ENCODE measurements at places on chromosomes 7 and 10. TPM values are rescaled to one million over a fixed set of nuclear protein-coding genes. Genes with fewer than 3 reads are reported as not detected.

IQUB gene
- total RNA-seq, result 0.98 TPM

AKR1C4 gene
- not detected for total RNA-seq

NPFFR1 gene
- not detected for total RNA-seq

PON1 gene
- 1.1 TPM for total RNA-seq

SLC25A13 gene
- total RNA-seq, result 48.5 TPM

CYP26C1 gene
- 0.10 TPM for total RNA-seq

AOC1 gene
- total RNA-seq, result not detected

TAX1BP1 gene
- 103 TPM for total RNA-seq

HUS1 gene
- 40.6 TPM for total RNA-seq

Measured in glutamatergic neuron (in vitro differentiated cells).